ENCODE measurements at places on chromosomes 16 and 17.

- no peak for DNase-seq
Measured at GRCh38 chr17:323721-324571, 28.7 kb downstream of the RPH3AL start.

- DNase-seq: no peak
Measured at GRCh38 chr16:87376660-87377059, 6.9 kb downstream of the FBXO31 start.

DNA sequence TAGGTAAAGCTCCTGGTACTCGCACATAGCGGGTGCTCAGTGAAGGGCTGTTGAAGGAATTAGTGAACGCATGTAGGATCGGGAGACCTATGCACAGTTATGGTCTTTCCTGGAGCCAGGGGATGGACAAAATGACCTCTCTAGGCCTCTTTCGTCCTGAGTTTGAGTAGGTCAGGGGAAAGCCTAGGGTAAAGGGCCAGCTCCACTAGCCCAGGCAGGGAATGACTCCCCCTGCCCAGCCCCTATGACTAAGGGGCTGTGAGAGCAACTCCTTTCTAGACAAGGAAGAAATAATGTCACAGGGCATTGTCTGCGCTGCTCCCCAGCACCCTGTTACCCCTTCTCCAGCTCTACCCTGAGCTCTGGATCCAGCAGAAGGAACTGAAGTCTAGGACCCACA is 24.6 kb upstream of the FMNL1 start:
- DNase-seq: no peak

DNA sequence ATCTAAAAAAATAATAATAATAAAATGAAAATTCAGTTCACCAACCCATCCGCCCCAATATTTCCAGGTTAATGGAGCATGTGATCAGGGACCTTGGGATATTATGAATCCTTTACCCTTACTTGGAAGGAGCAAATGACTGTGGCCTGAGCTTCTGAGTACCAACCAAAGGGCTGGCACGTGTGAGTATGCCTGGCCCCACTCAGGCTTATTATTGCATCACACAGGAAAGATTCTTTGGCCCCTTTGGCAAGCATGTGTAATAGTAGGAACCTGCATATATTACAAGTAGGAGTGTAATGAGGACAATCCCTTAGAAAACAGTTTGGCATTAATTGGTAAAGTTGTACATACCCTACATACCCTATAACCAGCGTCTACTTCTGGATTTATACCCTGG is 7.2 kb upstream of the C17orf78 start:
- DNase-seq: no peak

GRCh38 chr16:66610111-66610820 is 5.8 kb downstream of the CMTM3 start:
- no peak for DNase-seq
